Breast epithelium (tissue), 4 donors: ENCODE measurements at places on chromosomes 7 and 10. TPM values are rescaled to one million over a fixed set of nuclear protein-coding genes. Genes with fewer than 3 reads are reported as not detected.

DNA sequence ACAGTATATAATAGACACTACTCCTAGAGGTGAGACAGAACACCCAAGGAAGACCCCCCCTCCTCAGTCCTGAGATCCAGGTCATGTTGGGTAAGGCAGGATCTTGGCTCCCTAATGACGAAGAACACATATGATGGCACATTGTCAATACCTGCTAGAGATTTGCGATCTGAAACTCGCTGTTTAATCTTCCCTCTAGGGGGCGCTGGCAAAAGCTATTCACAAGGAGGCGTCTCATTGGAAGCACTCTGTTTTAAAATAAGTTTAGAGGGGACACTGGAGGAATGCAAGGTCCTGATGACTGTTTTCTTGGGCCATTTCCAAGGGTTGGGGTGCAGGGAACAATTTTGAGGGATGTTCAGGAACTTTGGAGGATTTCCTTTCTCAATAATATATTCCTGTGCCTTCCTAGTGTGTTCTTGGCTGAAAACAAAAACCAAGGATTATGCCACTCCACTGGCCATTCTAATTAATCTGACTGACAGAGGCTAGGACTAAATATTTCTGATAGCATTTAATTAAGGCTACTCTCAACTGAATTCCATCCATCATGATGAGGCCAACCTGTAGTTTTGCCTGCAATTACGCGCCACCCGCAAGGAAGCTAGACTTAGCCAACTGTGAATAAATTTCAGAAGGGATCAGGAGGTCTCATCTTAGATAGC, 1013.8 kb upstream of the MBL2 start:
- no peak for DNase-seq

DNA sequence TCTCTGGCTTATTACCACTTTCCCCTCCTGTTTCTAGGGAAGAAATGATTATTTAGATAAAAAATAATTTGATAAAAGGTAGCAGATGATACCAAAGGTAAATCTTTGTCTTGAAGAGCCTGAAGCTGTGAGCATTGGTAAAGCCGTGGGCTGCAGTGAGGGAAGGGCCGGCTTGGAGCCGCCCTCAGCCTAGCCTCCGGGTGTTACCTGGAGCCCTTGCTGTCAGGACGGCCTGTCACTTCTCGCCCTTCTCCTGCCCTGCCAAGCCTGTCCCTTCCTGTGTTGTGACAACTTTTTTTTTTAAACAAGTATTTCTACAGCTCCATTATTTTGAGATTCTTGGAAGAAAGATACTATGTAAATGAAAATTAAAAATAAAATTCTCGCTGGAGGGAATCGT, 7.0 kb downstream of the CUX1 start:
- DNase-seq = no peak

- no peak for DNase-seq
Measured at GRCh38 chr7:23242321-23242720, 4.3 kb upstream of the GPNMB start.

The OR2A7 gene
- 4.2 TPM for total RNA-seq

The PDLIM1 gene
- 80.8 TPM for total RNA-seq

The AFAP1L2 gene
- 4.2 TPM for total RNA-seq

DNA sequence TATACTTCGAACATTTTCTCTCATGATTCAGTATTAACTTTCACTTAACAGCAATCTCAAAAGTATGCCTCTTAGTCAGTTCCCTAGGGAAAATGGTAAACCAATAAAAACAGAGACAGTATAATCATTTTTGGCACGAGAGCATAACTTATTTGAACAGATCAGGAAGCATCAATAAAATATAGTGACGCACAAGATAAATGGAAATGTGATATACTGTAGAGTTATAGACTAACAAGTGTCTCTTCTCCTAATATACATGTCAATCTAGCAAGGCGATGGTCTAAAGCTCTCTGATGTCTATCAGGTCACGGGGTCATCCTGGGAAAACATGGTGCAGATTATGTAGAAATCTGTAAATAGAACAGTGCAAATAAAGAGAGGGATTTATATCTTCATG, 131.6 kb downstream of the HGF start:
- no peak for DNase-seq

DNA sequence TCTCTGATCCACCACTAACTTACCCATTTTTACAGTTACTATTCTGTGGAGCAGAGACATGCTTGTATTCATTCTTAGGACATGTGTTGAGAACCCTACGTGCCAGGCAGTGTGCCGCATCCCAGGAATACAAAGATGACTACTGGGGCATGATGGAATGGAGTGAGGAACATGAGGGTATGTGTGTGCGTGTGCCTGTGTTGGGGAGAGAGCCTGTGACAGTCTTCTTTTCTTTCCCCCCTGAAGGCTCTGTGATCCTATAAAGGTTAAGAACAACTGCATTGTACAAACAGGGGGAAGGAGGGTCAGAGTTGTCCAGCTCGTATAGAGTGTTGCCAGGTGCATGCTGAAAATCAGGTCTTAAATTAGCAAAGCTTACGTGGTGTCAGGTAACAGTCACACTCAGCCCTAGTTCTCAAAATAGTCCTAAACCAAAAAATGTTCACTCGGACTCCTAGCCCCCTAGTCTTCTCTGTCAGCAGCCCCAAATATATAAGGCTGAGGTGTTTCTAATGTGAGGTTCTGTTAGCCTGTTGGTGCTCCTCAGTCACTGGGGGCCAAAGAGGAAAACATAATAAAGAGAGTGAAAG, 161.9 kb downstream of the CELF2 start:
- DNase-seq = no peak

GRCh38 chr7:102978284-102978683, 65.5 kb downstream of the LRRC17 start:
- DNase-seq = no peak

DNA sequence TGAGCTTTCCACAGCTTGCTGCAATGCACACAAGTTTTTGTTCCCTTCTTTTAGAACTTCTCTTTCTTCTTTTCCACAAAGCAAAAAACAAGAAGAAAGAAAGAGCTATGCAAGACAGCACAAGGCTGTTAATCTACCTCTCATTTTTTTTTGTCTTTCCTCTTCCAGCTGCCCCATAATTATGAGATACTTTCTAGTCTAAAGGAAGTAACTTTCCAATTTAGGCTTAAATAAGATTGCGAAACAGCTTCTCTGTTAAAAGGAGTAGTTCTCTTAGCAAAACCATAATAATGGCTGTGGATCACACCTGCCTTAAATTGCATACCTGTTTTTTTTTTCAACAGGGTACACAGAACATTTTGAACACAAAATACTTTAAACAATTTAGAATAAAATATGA, 56.0 kb downstream of the NDUFB2 start:
- no peak for DNase-seq

The ARHGEF35 gene
- 4.3 TPM for total RNA-seq

The TSPAN12 gene
- total RNA-seq = 11.3 TPM

DNA sequence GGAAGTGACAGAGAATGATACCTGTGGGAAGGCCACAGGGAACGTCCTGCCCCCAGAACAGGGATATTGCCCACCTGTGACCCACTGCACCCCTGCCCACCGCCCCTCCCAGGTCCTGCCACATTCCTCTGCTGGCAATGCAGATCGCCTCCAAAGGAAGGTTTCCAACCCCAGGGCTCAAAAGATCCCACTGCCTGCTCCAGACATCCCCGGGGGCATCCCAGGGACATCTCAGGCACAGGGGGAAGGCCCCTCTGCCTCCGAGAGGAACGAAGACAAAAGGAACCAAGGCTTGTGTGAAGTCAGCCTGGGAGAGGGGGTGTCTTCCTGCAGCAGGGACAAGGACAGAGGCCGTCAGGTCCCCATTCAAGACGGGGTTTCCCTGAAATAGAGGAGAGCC, 28.5 kb downstream of the NUDT1 start:
- DNase-seq = no peak

The GNAI1 gene
- 75.2 TPM for total RNA-seq

DNA sequence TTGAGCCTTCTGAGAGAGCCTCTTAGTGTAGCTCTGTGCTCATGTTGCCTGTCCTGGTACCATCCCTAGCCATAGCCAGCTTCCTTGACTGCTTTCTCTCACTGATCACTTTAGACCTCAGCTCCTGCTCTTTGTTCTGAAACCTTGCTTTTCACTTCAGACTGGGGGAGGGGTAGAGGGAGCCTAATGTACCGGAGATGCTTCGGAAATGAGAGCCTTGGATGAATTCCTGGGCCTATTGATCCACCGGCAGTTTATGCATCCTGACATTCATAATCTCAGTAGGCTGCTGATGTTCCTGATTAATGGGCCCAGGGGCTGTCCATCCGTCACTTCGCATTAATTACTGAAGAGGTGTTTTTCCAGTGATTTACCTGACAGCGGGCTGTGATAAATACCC, 38.8 kb downstream of the R3HCC1L start:
- DNase-seq = no peak

DNA sequence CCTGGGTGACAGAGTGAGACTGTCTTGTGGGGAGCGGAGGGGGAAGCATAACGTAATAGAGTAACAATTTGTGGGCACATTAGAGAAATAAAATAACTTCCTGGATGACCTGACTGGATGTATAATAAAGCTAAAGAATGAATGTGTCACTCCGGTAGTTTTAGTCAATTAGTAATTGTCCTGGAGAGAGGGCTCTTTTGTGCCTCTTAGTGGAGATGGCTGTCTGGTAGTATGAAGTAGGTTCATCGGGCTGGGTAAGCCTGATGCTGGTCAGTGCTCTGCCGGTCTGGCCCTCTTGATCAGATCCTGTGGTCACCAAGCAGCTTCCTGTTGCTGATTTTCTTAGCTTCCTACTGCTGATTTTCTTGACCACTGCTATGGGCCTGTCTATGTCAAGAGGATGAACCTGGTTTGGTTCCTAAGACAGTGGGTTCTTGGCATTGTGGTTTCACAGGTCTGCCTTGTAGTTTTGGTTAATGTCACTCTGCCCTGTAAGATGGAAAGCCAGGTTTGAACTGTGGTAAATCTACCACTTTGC, 34.1 kb downstream of the ZRANB1 start:
- no peak for DNase-seq

DNA sequence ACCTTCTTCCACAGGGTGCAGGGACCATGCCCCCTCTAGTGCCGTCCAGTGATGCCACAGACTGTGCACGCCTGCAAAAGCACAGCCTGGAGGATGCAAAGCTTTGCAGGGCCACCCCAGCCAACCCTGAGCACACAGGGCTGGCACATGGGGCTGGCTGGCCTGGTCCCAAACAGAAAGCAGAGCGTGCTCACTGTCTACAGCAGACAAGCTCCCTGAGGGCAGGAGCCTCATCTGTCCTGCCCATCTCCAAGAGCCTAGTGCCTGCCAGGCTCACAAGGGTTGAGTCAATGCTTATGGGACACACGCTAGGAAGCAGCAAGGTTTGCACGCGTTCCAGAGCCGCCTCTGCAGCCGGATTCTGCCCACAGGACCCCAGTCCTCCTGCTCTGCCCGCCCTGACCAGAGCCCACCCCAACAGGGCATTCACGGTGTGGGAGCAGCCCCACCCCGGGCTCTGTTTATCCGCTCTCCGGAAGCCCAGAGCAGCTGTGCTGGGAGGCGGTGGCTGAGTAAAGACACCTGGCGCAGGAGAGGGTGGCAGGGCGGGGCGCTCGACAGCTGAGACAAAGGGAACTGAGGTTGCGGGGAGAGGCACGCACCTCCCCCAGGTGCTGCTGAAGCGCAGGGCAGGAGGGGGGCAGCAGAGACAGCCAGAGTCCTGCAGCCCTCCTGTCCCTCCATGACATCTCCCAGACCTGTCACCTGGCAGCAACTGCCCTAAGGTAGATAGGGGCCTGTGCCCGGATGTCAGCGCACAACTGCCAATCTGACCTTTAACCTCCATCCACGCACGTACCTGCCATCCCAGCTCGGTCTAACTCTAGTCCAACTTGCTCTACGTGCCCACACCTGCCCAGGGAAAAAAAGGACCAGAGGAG, 4.3 kb downstream of the KCNH2 start:
- no peak for DNase-seq

The AKR1B15 gene
- 0.33 TPM for total RNA-seq

GRCh38 chr7:33754933-33755928, 150.1 kb upstream of the BMPER start:
- no peak for DNase-seq

- DNase-seq = no peak
Measured at GRCh38 chr7:79608005-79608404, 154.5 kb upstream of the MAGI2 start.

DNA sequence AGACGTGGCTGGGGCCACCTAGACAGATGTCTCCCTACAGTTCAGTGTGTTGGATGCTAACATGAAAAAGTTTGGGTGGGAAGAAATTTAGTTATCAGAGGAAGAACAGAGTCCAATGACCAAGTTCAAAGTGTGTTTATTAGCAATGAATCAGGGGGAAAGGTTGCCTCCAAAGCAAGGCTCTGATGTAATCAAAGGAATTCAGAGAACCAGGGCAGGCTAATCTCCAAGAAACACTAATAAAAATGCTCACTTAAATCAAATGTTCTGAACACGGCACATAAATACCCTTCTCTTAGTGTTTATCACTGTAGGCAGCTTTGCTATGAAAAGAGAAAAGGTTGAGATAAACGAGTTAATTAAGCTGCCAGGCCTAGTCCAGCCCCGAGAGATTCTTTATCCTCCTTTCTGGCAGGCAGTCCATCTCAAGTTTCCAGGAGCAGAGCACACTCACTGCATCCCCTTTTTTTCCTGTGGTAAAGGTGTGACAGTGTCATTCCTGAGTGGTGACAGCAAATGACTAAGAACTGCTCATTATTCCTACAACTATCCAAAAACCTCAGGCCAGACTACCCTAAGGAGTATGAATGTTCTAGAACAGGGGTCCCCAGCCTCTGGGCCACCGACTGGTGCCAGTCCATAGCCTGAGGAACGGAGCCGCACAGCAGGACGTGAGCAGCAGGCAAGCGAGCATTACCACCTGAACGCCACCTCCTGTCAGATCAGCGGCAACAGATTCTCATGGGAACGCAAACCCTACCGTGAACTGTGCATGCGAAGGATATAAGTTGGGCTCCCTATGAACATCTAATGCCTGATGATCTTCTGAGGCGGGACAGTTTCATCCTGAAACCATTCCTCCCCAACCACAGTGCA, 66.9 kb upstream of the FHIP2A start:
- DNase-seq = no peak

- no peak for DNase-seq
Measured at GRCh38 chr7:141071260-141071854, 2.5 kb upstream of the TMEM178B start.

DNA sequence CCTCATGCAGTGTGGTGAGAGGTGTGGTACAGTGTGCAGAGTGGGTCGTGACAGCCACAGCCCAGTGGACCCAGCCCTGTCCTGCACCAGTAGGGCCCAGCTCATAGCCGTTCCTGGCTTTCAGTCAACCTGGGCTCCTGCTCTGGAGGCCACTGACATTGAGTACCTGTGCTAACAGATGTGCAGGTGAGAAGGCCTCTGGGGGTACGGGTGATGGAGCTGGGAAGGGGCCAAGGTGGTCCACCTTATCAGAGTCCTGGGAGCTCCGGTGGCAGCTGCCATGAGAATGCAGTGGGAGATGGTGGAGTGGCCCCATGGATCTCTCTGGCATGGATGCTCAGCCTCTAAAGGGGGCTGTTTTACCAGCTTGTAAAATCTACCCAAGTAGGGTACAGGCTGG, 6.1 kb upstream of the TBRG4 start:
- DNase-seq = no peak
